ENCODE measurements at places on chromosomes 5 and 9.

- DNase-seq: no peak
Observed at GRCh38 chr5:139299486-139299885, 5.9 kb downstream of the MATR3 start.

DNA sequence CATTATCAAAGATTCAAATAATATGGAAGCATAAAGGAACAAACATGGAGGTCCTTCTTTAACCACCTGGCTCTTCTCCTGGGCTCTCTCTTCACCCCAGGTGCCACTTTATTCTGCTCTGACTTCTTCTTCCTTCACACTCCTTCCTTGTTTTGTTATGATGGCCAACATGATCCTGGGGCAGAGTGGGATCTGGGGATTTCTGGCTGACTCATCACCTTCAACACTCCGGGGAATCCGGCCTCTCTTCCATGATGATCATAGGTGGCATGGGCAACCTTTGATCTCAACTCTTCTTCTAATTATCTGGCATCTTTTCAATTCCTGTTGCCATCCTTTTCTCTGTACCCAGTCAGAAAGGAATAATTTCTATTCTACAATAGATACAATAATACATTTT, 62.1 kb upstream of the TRPC7 start:
- DNase-seq: no peak

GRCh38 chr5:6585168-6585567, 47.7 kb downstream of the NSUN2 start:
- DNase-seq: no peak

- peak; percentile 34 for DNase-seq
Observed at GRCh38 chr9:25964239-25964638, 286.0 kb upstream of the TUSC1 start.

GRCh38 chr5:154868702-154869101, 10.3 kb downstream of the CNOT8 start:
- no peak for DNase-seq

DNA sequence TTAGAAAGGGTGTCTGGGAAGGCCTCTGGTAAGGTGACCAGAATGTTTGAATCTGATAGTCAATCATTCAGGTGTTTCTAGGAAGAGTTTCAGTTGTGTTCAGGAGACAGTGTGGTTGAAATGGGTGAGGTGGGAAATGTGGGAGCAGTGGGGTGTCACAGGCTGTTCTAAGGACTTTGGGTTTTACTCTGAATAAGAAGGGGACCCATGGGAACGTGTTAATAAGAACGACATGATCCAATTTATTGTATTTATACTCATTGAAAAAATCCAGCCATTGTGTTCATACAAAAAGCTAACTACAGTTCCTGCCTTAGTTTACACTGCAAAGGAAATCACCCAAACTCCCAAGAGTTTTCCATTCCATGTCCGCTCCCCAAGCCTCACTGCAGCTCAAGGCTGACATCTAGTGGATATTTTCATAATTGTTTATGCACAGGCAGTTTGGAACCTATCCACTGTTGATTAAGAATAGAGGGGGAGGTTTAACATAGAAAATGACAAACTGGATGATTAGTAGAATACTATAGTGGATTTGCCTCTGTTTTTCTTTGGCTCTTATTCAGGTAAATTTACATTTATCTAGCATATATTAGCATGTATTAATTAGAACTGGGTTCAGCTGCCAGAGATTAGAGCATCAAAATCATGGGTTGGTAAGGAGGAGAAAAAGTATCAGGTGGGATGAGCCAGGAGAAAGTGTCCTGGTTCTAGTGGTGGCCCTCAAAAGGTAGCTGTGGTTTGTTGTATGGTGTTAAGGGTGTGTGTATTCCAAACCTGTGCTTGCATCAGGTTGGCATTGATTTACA, 17.7 kb downstream of the CAVIN4 start:
- DNase-seq: peak; percentile 54

DNA sequence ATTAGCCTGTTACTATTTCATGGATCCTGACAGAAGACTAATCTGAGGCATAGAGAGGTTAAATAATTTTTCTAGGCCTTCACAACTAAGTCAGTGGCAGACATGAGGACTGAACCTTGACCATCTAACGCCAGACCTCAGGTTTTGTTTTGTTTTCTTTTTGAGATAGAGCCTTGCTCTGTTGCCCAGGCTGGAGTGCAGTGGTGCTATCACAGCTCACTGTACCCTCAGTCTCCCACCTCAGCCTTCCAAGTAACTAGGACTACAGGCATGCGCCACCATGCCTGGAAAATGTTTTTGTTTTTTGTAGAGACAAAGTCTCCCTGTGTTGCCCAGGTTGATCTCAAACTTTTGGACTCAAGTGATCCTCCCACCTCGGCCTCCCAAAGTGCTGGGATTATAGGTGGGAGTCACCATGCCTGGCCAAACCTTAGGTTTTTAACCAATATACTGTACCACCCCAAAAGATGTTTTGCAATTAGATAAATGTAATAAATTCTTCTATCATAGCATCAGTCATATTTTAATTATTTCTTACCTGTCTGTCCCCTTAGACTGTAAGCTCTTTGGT, 35.4 kb downstream of the ERCC6L2 start:
- DNase-seq: no peak

DNA sequence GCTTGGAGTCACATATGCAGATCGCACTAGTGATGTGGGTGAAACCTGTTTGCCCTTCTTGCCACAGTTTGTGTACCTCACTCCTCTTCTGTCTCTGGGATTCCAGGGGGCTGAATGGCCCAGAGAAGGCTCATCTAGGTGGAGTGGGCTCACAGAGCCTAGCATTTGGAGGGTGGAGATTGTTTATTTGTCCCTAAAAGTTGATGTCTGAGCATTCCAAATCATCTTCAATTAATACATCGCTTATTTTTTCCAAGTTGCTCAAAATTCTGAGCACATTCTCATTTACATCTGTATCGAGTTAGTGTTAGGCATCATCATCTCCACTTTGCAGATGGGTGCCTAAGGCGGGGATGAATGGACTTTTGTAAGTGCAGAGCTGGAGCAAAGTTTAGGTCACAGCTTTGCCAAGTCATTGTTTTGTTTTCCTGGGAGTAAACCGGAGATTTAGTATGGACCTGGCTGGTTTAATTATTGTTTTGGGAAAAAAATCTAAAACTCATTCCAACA, 2.0 kb downstream of the ABL1 start:
- DNase-seq: no peak

Measured in NCI-H1417 (cell line).